Lung microvascular endothelial cell (primary cell): ENCODE measurements at places on chromosomes 7 and 10. TPM values are rescaled to one million over a fixed set of nuclear protein-coding genes. Genes with fewer than 3 reads are reported as not detected.

- no peak for DNase-seq
Observed at GRCh38 chr7:24740871-24741270, 16.4 kb downstream of the GSDME start.

The CPA4 gene
- under 0.01 TPM in 1 of 2 replicates, not detected in the other for total RNA-seq

DNA sequence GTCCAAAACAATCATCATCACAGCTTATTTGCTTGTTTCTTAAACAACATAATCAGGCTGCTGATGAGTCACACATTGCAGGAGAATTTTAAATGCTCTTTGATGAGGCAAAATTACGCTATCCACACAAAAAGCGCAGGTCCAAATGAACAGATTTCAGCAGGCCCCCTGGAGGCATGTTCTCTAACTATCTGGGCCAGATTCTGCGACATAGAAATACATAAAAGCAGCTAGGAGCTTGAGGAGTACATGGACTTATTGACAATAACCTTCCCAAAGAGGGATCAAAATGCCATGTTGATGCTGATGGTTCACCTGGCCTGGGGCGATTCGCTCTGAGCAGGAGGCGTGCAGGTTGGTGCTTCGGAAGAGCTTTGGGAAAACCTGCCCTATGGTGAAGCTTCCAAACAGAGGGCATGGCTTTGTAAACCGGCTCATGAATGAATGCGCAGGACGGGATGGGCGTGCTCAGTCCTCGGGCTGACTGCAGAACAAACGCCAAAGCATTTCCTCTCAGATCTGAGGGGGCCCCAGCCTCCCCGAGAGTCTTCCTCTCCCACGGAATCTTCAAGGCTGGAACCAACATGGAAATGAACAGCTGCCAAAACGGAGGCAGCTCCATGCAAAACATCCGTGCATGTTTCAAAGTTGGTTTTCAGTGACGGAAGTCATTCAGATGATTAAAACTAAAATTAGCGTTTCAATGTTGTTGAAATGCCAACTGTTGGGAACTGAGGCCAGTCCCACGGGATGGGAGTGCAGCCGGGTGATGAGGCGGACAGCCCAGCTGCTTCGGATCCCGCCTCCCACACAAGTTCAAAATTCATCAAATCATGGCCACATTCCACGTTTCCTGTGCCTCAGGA, 179.6 kb downstream of the TCERG1L start:
- DNase-seq, result no peak

- DNase-seq, result no peak
Observed at GRCh38 chr7:9026121-9026520, 592.7 kb downstream of the NXPH1 start.

The PON1 gene
- total RNA-seq, result not detected in 2 replicates

DNA sequence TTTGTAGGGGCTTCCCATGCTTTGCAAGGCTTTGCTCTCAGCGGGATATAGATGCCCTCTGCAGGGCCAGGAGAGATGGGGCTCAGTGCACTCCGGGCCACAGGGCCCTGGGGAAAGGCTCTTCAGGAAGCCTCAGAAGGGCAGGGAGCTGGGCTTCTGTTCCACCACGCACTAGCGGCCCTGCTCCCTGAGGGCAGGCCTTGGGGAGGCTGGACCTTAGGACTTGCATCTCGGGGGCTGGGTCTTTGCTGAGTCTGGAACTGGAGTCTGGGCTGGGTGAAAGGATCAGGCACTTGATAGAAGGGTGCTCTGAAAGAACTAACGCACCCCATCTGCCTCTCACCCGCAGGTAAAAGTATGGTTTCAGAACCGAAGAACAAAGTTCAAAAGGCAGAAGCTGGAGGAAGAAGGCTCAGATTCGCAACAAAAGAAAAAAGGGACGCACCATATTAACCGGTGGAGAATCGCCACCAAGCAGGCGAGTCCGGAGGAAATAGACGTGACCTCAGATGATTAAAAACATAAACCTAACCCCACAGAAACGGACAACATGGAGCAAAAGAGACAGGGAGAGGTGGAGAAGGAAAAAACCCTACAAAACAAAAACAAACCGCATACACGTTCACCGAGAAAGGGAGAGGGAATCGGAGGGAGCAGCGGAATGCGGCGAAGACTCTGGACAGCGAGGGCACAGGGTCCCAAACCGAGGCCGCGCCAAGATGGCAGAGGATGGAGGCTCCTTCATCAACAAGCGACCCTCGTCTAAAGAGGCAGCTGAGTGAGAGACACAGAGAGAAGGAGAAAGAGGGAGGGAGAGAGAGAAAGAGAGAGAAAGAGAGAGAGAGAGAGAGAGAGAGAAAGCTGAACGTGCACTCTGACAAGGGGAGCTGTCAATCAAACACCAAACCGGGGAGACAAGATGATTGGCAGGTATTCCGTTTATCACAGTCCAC, 5.4 kb downstream of the EMX2 start:
- DNase-seq, result no peak

The UPK3BL2 gene
- 0.22 and 2.6 TPM in 2 replicates for total RNA-seq

GRCh38 chr10:95400787-95401186, 110.0 kb upstream of the PDLIM1 start:
- DNase-seq, result no peak

- no peak for DNase-seq
Observed at GRCh38 chr10:67965456-67965855, 81.0 kb downstream of the SIRT1 start.
